WTC11 (cell line): ENCODE measurements at places on chromosomes 5 and 9. TPM values are rescaled to one million over a fixed set of nuclear protein-coding genes. Genes with fewer than 3 reads are reported as not detected.
A peak's percentile ranks its signal among the peaks of the same experiment; 100 is the strongest.

GRCh38 chr5:163619951-163620350, 114.5 kb downstream of the MAT2B start:
- no peak for DNase-seq

GRCh38 chr5:115806986-115807653, 9.3 kb downstream of the CDO1 start:
- DNase-seq, result no peak

Gene PCDHB5
- total RNA-seq, result 6.8 to 12.5 TPM (median 8.5 TPM) in 3 replicates

GRCh38 chr9:526904-527591, 312.4 kb downstream of the DOCK8 start:
- no peak for DNase-seq

- DNase-seq, result no peak
These were observed 304.4 kb upstream of the KIF2A start for GRCh38 chr5:62001640-62002039.

- peak; percentile 88 for DNase-seq
These were observed 13.0 kb downstream of the SLC4A9 start for GRCh38 chr5:140372971-140373487.

DNA sequence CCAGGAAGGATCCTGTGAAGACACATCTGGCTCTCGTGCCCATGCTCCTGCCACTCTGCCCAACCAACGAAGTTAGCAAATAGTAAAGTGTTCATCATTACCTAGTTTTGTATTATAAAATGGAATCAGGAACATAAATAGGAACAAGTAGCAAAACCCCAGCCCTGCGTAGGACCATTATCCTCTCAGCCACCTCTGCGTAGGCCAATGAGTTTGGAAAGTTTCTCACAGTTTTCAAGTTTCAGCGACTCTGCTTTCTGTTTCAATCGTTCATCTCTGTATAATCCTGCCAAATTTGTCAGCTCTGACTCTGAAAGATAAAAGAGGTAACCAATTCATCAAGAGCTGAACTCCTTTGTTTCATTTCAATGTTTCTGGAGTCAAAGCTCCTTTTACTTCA, 10.1 kb upstream of the SPATA24 start:
- no peak for DNase-seq

GRCh38 chr9:90433398-90433941, 209.2 kb downstream of the DIRAS2 start:
- peak; percentile 91 for DNase-seq

GRCh38 chr9:70747261-70747718, 332.8 kb upstream of the KLF9 start:
- DNase-seq, result no peak

- DNase-seq, result no peak
These were observed 435.9 kb upstream of the TLE4 start for GRCh38 chr9:79135681-79136415.

Gene C5orf46
- total RNA-seq, result not detected in 3 replicates

Gene WNK2
- total RNA-seq, result 113 to 121 TPM (median 120 TPM) in 3 replicates

GRCh38 chr5:56175488-56175887, 57.6 kb downstream of the ANKRD55 start:
- no peak for DNase-seq

Gene RANBP17
- 23.1 to 27.4 TPM (median 23.1 TPM) in 3 replicates for total RNA-seq

DNA sequence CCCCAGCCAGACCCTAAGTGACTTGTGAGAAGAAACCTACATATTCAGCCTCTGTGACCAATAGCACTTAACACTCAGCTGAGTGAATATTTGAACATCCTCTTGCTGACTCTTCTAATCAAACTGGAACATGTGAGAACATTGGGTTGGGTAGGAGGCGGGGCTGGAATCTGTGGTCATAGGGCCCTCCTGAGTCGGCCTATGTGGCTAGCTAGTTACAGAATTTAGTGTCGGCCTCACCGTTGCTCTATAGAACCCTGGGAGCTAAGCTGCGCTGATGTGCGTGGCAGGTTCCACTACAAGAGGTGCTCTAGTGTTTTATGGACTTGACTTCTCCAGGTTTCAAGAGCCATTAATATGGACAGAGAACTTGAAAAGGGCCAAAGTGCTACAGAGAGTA, 138.8 kb downstream of the DROSHA start:
- no peak for DNase-seq

- DNase-seq, result no peak
These were observed 161.3 kb downstream of the SNCAIP start for GRCh38 chr5:122473138-122473843.

DNA sequence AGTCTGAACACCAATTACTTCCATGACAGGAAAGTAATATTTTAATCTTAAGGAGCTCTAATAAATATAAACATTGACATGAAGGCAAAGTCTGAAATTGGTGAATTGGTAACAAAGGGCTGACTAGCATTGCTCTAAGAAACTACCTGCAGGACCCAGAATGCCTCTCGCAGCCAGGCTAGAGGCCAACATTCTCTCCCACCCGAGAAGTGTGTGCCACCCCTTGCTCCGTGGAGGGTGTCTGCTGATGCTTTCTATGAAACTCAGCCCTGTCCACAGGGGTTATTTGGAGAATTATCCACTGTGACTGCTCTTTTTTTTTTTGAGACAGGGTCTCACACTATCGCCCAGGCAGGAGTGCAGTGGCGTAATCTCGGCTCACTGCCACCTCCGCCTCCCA, 81.4 kb downstream of the USP20 start:
- no peak for DNase-seq

Gene TSSK1B
- total RNA-seq, result not detected in 3 replicates

GRCh38 chr9:108708448-108708847, 147.3 kb downstream of the ACTL7B start:
- DNase-seq, result no peak

DNA sequence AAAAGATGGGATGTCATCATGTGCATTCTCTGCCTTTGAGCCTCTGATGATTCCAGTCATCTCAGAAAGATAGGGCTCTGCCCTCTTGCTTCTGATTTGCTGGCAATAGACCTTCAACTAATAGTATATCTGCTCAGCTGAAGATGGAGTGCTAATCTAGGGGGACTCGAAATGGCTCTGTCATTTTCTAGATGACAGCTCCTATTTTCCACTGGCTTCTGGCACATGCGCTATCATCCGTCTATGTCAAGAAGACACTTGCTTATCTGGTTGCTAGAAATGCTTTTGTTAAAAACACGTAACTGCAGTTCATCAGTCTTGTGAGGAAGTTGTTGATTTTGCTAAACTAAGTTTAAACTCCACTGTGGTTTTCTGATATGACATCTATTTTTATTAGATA, 265.5 kb upstream of the ZNF608 start:
- no peak for DNase-seq

- DNase-seq, result no peak
These were observed 1.4 kb upstream of the AGGF1 start for GRCh38 chr5:77028631-77029375.

- no peak for DNase-seq
These were observed 93.7 kb downstream of the SEMA5A start for GRCh38 chr5:9452181-9452580.

DNA sequence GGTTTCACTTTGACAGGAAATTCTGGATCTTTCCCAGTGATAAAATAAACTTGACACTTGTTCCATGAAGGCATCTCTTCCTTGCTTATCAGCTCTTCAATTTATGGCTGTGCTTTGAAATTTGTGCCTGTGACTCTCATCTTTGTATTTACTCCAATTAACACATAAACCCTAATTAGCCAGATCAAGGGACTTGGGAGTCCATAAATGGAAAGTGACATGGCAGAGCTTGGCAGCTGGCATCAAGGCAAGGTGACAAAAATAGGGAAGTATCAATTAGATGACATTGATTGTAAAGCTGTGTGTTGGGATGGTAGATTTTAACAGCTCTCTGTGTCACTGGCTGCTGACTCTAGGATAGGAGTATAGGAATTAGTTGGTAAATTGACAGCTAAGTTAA, 133.9 kb downstream of the PBX3 start:
- DNase-seq, result no peak

GRCh38 chr5:171521219-171521633, 101.8 kb downstream of the FGF18 start:
- no peak for DNase-seq

Gene DMRT1
- not detected in 3 replicates for total RNA-seq

GRCh38 chr9:4855841-4856240, 63.1 kb downstream of the RCL1 start:
- no peak for DNase-seq

GRCh38 chr5:167573370-167574127, 717.9 kb upstream of the WWC1 start:
- peak; percentile 67 for DNase-seq

DNA sequence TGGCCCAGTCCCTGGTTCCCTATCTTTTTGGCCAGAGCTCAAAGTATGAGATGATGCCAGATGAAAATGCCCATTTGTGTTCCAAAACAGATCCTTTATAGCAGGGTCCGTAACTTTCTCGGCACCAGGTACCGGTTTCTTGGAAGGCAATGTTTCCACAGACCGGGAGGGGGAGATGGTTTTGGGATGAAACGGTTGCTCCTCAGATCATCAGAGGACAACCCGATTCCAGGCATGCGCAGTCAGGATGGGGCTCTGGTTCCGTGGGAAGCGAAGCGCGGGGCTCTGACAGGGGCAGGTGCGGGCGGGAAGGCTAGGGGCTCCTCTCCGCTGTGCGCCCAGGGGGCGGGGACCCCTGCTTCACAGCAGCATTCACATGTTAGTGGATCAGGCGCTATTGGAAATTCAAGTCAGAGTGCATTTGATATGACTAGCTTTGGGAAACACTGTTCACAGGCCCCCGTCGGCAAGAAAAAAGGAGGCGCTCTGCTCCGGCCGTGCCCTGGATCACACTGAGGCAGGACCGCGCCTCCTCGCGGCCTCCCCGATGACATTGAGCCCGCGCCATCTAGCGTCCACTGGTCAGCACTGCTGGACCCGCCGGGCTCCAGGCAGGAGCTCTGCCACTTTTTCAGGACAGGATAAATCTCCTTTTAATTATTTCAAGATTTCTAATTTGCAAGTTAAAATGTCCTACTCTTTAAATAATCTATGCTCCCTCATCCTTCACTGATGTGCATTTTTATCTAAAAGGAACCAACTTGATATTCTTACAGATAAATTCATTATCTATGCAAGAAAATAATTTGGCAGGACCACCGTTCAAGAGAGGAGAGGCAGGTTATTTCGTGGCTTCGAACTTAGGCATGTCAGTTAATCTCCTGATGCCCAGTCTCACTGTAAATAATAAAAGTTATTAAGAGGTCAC, 190.0 kb downstream of the FANCC start:
- peak; percentile 90 for DNase-seq

DNA sequence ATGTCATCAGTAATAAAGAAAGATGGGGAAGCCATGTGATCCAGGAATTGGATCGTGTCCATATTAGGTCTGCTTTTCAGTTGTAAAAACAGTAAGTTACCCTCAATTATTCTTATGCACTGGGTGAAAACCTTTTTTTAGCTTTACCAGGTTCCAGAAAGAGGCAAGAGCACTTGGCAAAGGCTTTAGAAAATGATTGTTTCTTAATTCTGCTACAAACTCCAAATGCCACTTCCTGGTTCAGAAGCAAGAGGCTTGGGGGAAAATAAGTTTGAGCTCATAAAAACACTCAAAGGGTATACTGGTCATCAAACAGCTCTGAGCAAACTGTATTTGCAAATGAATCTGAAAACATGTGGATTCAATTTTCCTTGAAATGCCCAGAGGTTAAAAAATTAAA, 615.6 kb downstream of the EBF1 start:
- DNase-seq, result no peak

DNA sequence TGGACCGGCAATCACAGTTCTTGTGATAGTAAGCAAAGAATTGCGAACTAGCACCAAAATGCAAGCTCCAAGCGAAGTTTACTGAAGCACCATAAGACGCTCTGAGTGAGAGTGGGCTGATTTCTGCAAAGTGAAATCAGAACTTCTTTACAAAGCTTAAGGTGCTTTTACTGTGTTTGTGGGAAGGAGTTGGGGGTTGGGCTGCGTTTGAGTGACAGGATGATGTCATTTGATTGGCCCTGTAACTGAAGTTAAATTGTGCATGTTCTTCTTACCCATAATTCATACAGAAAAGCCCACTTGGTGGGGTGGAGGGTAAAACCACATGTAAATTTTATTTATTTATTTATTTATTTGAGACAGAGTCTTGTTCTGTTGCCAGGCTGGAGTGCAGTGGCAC, 970.6 kb upstream of the CDH18 start:
- no peak for DNase-seq

DNA sequence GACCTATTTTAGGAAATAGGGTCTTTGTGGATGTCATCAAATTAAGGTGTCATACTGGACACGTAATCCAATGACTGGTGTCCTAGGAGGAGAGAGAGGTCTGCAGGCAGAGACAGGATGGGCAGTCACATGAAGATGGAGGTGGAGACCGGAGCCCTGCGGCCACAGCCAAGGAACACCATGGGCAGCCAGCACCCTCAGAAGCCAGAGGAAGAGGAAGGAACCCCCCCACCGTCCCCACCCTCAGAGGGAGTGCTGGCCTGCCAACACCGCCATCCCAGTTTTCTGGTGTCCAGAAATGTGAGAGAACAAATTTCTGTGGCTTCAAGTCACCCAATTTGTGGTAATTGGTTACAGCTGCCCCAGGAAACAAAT, 88.3 kb downstream of the NSUN2 start:
- DNase-seq, result no peak

- no peak for DNase-seq
These were observed 24.2 kb upstream of the HAPLN1 start for GRCh38 chr5:83744821-83745220.

- DNase-seq, result no peak
These were observed 1.7 kb downstream of the GPRIN1 start for GRCh38 chr5:176608142-176608705.

Gene TEX48
- total RNA-seq, result not detected in 3 replicates

DNA sequence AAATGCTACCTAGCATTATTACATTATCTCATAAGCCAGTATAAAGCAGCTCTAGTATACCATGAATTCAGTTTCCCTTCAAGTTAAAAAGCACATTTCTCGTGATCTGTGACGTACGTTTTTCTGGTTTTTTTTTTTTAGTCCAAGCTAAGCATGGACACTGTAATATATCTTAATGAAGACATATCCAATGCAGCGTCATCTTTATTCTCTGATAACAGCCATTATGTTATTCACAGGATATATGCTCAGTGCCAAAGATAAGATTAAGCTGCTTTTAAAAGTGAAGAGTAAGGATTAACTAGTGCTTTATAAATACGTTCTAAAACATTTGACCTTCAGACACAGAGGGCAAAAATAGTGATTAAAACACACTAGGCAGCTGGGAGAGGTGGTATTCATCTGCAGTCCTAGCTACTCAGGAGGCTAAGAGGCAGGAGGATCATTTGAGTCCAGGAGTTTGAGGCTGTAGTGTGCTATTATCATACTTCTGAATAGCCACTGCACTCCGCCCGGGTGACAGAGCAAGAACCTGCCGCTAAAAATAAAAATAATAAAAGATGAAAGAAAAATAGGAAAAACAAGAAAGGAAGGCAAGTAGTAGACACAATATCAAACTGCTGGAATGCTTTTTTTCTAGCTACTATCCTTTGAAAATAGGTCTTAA, 7.7 kb downstream of the CSNK1A1 start:
- DNase-seq, result no peak
